ENCODE measurements at places on chromosomes 1 and 21.

- DNase-seq, result peak; percentile 49
Measured at GRCh38 chr1:240254778-240255291, 163.2 kb downstream of the FMN2 start.

GRCh38 chr1:173448945-173449344 is 28.2 kb upstream of the PRDX6 start:
- no peak for DNase-seq

DNA sequence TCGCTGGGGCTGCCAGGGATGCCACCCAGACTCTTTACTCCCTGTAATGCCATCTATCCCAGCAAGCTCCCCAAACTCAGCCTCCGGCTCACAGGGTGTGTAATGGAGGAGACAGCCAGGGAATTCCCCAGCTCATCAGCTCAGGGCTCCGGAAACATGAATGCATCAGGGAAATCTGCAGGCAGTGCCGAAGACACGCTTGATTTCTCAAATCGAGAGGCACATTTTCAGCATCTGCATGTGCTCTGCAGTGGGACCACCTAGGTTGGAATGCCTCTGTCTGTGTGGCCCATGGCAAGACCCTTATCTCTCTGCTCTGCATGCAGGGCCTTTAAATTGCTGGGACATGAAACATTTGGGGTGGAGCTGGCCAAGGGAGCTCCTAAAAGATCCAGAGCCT is 170.1 kb downstream of the TRABD2B start:
- DNase-seq, result no peak

DNA sequence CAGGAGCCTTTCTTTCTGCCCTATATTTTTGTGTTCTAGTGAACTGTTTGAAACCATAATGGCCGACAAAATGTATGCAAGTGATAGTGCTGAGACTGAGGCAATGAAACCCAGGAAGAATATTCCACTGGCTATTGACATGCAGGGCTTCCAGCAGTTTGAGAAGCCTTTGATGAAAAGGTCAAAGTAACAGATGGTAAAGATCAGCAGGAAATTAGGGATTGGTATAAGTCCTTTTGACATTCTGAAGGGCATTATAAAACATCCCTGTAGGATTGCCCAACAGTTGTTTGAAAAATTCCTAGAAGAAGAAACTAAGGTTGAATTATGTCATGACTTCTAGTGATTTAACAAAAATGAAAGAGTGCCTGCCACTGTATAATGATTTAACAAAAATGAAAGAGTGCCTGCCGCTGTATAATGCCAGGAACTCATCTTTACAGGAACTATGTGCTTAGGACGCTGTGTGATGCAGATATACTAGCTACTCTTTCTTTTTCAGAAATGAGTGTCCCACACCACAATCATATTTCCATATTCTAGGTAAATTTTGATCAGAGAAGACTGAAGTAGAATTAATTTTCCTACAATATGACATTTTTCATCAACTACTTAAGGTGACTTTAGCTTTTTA is 283.9 kb upstream of the ST6GALNAC5 start:
- no peak for DNase-seq

DNA sequence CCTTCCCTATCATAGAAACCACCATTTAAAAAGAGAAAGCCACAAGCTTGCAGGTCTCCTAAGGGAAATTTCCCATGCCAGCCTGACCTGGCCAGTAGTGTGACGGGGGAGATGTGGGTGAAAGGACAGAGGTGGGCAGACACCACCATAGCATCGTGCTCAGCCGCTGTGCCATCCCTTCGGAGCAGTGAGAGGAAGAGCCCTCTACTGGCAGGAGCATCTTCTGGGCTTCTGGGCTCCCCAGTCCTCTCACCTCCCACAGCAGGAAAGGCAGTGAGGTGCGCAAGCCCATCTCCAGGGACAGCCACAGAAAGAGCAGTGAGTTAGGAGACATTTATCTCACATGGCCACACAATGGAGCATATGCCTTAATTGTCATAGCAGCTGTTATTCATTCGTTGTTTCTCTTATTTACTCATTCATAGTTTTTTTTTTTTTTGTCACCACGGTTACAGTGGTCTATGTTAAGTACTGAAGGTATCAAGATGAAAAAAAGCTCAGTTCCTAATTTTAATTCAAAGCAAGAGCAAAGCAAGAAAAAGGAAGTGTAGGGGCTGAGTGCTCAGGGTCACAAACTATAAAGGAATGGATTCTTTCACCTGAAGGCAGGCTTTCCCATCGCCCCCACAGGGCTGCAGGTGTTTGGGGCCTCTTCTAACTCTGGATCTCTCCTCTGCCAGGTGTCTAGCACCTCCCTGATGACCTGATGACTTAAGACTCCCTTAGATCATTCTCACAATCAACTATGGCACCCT is 48.8 kb upstream of the CAMK1G start:
- DNase-seq, result peak; percentile 62

- no peak for DNase-seq
Measured at GRCh38 chr1:230103306-230104173, 36.5 kb downstream of the GALNT2 start.

- DNase-seq, result peak; percentile 50
Measured at GRCh38 chr1:205443585-205444299, 12.1 kb downstream of the BLACAT1 start.

- DNase-seq, result peak; percentile 96
Measured at GRCh38 chr1:40951943-40952743, 27.4 kb upstream of the CTPS1 start.

DNA sequence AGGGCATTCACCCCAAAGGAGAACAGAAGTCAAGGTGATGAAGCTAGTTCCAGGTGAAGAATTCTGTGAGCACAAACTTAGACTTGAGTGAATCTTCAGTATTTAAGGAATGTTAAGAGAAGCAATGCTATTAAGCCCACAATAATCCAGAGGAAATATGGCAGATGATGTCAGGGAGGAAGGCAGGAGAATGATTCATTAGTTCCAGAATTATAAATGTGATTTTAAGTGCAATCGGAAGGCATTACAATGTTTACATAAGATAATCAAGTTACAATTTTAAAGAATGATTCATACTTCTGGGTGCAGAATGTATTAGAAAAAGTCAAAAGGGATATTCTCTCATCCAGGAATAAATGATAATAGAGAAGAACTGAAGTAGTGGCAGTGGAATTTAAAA is 545.2 kb upstream of the BRINP3 start:
- DNase-seq, result no peak

- peak; percentile 82 for DNase-seq
Measured at GRCh38 chr1:20485527-20486456, at the start of gene CAMK2N1. TSS of gene CAMK2N1 (minus strand) at chr1:20486210. CDS start at chr1:20485379, 831 bp downstream.

- DNase-seq, result no peak
Measured at GRCh38 chr1:47722909-47723580, 274.1 kb downstream of the TRABD2B start.

DNA sequence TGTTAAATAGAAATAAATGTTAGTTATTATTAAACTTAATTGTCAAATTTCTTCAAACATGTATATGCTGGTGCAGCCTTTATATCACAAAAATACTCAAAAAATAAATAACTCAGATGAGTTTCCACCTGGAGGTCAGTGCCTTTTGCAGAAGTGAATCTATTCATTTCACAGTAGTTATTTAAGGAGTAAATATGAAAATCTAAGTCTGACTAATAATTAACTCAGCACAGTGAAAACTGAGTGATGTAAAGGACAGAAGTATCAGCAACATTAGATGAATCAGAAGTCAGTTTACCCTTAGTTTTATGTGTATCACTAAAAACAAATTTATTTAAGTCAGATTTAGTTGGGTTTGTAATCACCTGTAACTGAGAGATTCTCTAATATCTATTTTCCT is 2135.4 kb downstream of the MRPL39 start:
- DNase-seq, result no peak

DNA sequence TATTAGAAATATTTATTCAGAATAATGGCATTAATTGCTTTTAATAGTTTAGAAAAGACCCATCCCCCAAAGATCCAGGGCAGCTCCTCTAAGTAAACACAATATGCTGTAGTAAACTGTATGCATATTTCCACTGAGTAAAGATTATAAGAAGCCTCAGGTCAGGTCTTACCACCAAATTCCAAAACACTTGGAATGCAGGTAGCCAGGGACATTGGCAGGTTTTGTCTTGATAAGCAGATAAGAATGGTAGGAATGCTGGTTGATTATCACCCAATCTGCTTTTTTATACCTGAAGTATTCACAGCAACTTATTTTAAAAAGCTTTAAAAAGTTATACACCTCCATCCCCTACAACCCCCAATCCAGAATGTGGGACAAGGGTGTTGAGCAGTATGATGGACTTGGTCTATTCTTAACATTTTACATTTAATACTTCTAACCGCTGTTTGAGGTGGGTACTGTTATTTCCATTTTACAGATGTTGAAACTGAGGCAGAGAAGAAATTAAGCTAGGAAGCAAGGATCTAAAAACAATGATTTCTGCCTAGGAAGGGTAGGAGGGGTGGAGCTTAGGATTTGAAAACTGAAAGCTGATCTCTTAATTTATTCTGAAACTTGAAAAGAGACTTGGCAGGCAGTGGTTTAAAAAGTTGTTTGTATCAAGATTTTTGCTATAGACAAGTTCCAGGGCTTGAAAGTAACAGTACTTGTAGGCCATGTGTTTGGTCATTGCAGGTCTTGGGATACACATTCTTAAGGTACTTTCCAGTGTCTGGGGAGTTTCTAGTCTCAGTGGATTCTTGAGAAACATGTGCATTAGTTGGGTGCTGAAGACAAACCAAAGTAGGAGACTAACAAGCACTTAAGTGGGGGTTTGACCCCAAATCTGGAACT is 15.6 kb upstream of the THEM4 start:
- no peak for DNase-seq

DNA sequence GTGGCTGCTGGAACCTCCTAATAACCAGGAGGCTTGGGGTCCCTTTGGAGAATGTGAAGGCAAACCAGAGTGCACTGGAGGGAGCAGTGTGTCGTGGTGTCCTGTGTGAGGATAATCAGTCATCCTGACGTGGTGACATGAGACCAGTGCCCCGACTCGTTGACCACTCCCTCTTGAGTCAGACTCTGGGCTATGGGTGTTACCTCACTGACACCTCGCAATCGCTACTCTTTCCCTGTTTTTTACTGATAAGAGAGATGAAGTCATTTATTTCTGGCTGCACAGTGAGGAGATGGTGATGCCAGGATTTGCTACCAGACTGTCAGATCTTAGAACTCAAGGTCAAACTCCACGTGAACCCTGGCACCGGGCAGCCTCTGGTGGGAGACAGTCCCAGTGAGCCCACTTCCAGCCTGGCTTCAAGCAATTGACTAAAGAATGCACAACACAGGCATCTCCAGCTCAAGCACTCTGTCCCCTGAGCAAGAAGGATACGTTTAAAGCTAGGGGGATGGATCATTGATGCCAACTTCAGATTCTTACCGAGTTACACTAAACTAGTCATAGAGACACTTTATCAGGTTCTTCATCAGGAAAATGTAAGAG is 30.3 kb downstream of the UBASH3A start:
- DNase-seq, result no peak

DNA sequence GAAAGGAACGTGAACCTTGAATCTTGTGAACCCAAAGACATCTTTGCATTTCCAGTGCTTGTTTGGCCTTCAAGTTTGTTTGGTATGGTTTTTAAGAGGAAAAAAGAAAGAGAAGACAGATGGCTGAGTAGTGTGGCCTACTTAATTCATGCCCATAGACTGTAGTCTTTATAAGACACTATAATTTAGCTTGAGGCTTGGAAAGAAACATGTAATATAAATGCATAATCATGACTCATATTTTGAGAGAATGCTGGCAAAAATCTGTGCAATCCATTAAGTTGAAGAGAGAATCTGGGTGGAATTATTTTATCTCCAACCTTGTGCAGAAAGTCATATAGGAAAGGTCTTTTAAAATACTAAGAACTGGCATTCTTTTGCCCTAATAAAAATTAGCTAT is 179.3 kb downstream of the SIPA1L2 start:
- no peak for DNase-seq

DNA sequence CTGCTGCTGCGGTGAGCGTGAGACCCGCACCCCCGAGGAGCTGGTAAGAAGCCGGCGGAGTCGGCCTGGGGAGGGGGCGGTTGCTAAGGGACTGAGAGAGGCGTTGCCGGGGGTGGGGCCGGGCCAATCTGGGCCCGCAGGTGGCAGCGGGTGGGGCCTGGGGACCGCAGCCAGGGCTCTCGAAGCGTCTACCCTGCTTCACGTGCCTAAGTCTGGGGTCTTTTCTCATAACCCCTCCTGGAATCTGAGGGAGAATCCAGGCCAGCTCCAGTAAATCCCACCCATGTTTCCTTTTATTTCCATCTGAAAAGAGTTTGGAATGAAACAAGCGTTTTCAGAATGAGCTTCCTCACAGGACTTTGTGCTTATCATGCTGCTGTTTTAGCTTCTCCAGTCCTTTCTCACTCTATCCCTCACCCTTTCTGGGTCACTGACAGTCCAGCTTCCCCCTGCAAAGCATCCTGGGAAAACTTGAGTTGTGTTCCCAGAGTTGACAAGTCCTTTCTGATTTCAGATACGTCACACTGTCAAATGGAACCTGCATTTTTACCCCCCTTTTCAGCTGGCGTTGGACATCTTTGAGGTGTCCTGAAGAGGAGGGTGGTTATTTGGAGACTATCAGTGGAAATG is 431 bp downstream of the CLCN6 start:
- DNase-seq, result peak; percentile 63

DNA sequence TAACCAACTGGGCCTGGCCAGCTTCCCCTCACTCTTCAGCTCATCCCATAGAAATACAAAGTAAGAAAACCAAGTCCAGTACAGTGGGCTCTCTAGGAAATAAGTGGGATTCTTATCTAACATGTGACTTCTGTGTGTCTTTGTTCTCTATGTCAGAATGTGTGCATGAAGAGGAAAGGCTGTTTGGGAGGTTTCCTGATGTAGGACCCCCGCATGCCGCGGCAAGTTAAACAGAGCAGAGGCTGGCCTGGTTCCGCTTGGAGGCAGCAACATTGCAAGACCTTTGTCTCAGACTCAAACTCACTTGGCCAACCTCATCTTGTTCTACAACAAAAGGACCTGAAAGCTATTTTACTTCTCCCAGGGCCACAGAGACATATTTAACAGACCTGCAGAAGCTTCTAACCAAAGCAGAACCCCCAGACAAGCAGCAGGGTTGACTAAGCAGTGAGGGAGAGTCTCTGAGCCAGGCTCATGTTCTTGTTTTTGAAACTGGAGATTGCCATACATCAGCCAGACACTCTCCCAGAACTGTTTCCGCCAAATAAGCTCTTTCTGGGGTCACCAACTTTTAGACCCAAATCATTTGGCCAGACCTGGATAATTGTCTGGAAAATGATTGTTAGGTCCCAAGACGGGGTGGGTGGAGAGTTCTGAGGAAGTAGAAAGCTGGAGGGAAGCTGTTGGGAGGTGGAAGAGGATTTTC is 6.2 kb downstream of the MTARC2 start:
- DNase-seq, result no peak
